ENCODE measurements at places on chromosomes 7 and 10.

DNA sequence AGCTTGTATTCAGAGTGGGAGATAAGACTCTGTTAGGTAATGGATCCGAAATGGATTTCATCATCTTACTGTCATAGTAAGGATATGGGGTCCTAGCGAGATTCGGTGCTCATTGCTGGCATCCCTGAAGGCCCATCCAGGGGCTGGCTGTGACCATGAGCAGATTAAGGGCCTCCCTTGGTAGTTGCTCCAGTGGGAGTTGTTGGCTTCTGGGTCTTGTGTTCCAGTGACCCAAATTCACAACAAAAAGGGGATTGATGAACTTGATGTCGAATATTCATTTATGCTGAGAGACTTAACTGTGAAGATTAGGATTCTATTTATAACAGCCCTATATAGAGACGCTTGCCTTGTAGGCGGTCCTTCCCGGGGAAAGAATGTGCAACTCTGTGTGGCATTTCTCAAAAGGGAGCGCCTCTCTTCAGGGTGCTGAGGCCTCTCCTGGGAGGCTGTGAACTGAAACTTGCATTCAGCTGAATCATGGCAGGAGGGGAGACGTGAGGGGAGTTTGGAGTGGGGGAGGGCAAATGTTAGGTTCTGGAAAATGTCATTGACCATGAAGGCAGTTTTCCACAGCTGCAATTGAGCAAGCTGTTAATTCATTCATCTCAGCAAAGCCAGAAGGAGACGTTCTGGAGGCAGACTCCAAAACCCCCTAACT is 233.1 kb upstream of the FZD8 start:
- no peak for DNase-seq

GRCh38 chr7:27655184-27655583 is 7.5 kb downstream of the HIBADH start:
- DNase-seq: no peak

- no peak for DNase-seq
Measured at GRCh38 chr7:91344911-91345310, 80.7 kb downstream of the FZD1 start.

GRCh38 chr7:42226354-42226941 is 10.6 kb downstream of the GLI3 start:
- DNase-seq: no peak

DNA sequence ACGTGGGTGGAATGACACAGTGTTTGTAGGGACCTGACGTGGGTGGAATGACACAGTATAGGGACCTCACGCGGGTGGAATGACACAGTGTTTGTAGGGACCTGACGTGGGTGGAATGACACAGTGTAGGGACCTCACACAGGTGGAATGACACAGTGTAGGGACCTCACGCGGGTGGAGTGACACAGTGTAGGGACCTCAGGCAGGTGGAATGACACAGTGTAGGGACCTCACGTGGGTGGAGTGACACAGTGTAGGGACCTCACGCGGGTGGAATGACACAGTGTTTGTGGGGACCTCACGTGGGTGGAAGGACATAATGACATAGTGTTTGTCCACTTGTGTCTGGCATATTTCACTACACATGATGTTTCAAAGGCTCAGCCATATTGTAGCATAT is 19.3 kb downstream of the PPP2R2D start:
- DNase-seq: no peak

DNA sequence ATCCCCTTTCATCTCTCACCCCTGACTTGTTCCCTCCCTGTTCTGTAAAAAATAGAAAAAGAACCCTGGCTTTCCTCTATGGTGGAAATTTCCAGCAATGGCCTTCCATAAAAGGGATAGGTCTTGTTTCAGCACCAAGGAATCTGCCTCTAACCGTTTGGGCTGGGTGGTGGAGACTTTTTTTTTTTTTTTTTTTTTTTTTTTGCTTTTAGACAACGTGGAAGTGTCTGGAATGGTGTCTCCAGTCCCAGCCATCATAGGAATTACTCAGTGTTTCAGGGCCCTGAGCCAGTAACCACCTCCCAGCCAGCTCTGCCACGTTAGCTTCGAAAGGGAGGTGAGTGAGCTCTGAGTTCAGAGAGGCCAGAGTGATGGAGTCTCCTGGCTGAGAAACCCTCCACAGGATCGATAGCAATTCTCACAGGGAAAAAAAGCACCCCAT is 97.3 kb upstream of the COL1A2 start:
- DNase-seq: no peak

DNA sequence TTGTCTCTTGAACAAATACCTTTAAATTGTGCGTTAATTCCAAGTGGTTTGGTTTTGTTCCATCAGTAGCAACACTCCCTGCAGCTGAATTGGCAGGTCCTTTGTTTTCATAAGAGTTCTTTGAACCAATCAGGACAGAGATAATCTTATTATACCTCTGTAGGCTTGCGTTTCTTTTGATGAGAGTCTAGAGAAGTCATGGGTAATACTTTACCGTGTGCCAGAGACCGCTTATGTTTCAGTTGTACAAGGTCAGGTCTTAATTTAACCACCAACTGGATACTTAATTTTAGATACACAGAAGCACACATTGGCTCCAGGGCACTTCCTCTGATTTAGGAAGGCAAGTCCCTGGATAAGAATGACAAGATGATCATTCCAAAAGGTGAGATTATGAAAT is at the start of gene ASB15:
Gene ASB15, plus strand, starts transcription at position 292 of the 400 bp plus-strand sequence. CDS start 12,682 bp downstream, outside the sequence.
- DNase-seq: no peak

DNA sequence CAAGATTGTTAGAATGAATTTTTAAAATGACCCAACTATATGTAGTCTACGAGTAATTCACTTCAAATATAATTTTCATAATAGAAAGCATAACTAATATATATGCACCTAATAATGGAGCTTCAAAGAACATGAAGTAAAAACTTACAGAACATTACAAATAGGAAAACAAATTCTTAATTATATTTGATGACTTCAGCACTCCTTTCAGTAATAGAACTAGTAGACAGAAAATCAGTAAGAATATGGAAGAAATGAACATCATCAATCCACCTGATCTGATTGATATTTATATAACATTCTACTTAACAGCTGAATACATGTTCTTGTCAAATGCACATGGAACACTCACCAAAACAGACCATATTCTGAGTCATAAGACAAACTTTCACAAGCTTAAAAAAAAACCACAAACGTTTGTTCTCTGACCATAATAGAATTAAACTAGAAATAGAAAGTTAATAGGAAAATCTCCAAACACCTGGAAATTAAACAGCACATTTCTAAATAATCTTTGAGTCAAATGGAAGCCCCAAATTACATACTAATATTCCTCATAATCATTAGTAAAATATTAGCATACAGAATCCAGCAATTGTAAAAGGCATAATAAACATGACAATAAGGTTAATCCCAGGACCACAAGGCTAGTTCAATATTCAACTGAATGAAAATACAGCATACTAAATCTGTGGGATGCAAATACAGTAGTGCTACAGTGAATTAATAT is 48.0 kb downstream of the BRAF start:
- no peak for DNase-seq

DNA sequence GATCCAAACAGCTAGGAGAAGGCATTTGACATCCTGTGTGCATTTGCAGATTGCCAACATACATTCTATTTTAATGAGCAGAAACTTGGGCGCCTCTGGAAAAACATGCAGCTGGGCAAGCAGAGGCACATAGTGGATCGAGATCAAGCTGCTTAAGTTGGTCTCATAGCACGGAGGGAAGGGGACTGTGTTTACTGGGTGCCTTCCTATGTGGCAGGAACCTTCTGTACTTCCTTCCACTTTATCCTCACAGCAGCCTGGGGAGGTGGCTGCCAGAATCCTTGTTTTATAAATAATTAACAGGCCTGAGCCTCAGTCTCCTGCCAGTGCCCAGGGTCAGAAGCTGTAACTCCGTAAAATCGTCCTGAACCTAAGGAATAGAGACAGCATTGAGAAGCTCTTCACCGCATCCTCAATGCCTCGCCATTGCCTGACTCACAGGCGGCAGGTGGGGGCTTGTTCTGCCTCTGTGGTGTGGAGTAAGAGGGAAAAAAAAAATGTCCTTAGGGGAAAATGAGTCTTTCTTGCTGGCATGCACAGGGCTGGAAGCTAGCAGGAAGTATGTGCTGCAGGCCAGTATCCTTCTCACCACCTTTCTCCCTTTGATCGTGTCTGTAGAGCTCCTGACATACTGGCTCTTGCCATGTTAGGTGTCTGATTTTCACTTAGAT is 6.2 kb downstream of the VWA2 start:
- DNase-seq: no peak

DNA sequence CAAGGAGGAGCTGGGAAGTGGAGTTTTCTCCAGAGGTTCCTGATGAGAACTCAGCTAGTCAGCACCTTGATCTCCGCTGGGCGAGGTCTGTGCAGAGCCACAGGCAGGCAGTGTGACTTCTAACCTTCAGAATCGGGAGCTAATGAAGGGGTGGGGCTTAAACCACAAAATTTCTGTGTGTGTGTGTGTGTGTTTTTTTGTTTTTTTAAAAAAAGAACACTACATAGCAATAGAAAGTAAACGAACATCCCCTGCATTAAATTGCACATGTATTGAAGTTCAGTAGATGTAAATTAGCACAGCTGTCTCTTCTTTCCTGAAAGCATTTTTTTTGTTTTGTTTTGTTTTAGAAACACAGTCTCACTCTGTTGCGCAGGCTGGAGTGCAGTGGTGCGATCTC is 46.2 kb downstream of the RBM17 start:
- no peak for DNase-seq

DNA sequence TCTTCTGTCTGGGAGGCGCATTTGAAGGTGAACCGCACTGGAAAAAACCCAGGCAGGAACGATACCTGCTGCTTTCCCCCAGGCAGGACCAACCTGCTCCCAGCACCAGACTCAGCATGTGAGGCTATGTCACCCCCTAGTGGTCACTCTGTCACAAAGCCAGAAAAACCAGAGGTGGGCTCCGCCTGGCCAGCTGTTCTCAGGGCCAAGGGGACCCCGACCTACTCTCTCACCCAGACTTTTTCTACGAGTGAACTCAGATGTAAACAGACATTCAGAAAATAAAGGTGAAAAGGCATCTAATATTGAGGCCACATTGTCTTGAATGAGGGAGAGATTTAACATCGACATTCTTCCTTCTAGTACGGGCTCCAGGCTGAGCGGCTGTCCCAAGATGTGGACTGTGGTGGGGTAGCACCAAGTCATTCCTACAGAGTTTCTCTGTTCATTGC is 117.3 kb downstream of the PRKAG2 start:
- peak; percentile 82 for DNase-seq

- DNase-seq: no peak
Measured at GRCh38 chr7:101699399-101699798, 70.3 kb upstream of the MYL10 start.

GRCh38 chr7:157579425-157579824 is 242.6 kb downstream of the DNAJB6 start:
- DNase-seq: no peak

GRCh38 chr10:69576334-69577011 is 3.3 kb upstream of the NEUROG3 start:
- DNase-seq: no peak

DNA sequence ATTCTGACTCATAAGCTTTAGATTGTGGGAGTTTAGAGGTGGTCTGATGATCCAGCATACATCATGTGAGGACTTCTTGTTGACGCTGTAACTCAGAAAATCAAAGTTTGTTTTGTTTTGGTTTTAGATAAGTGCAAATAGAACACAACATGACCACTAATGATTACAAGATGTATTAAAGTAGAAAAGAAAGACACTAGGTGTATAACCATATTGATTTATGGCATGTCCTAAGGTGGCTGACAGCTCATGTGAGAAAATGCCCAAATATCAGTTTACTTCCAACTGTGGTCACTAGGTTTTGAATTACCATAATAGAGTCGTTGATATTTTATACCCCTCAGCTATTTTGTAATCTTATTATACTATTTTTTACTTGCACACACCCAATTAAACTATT is 1131.4 kb upstream of the PHF14 start:
- no peak for DNase-seq

DNA sequence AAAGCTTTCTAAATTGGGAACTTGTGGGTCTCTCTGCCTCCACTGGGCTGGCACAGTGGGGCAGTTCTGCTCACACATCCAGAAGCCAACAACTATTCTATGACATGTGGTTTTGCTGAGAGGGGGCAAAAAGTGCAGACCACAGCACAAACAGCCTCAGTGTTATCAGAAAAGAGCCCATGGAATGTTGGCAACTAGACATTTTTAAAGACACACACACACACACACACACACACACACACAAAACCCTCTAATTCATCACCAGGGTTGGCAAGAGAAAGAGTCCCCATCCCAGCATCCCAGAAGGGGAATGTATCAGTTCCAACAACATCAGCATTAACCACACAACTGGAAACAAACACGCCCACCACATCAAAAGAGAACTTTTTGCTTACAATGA is 117.1 kb downstream of the FGFR2 start:
- no peak for DNase-seq

DNA sequence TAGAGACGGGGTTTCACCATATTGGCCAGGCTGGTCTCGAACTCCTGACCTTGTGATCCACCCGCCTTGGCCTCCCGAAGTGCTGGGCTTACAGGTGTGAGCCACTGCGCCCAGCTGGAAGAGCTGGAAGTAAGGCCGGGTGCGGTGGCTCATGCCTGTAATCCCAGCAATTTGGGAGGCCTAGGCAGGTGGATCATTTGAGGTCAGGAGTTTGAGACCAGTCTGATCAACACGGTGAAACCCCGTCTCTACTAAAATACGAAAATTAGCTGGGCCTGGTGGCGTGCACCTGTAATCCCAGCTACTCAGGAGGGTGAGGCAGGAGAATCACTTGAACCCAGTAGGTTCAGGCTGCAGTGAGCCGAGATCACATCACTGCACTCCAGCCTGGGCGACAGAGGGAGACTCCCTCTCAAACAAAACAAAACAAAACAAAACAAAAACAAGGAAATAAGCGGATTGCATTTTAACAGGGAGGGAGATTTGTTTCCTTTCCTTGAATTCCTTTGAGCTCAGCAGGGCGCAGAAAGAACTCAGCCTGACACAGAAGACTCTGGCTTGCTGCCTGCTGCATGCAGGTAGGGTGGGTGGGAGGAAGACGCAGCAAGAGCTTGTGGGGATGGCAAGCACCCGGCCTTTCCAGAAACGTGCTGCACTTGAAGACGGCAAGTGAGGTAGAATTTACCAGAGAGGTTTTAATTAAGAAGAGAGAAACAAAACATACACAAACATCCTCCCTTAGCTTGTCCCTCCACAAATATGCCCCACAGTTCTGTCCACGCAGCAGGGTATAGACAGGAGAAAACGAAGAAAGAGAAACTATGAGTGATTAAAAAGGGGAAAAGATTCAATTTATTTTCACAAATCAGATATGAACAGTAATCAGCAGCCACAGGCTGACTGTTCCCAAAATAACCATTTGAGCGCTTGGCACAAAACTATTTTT is 148.0 kb downstream of the RNF216 start:
- DNase-seq: no peak
